Stimulated activated CD4-positive, alpha-beta T cell treated with anti-CD3 and anti-CD28 coated beads, Interleukin-2, amount 100 ng/mL, for 24 hours (primary cell): ENCODE measurements at places on chromosomes 12 and 14.
A peak's percentile ranks its signal among the peaks of the same experiment; 100 is the strongest.

GRCh38 chr14:60266021-60266937 is 17.3 kb downstream of the PPM1A start:
- DNase-seq, result no peak

DNA sequence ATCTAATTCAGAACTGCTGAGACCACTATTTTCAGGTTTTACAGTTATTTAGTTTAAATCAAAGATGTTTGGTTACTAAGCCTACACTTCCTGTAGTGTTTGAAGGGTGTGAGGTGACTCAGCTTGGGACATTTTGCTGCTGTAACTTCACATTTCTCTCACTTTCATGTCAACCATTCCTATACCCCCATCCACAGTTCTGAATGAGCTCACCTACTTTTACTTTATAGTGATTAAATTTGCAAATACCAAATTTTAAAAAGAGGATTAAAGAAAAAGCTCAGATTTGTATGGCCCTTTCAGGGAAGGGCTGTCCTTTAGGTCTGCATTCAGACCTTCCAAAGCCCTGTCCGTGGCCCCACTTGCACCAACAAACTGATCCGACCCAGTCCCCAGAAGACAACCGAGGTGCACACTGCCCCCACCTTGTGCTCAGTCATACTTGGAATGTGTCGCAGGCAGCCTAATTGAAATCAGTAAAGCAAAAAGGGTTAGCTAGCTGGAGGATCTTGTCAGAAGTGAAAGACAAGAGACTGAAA is 174.4 kb downstream of the MON2 start:
- DNase-seq, result peak; percentile 42

DNA sequence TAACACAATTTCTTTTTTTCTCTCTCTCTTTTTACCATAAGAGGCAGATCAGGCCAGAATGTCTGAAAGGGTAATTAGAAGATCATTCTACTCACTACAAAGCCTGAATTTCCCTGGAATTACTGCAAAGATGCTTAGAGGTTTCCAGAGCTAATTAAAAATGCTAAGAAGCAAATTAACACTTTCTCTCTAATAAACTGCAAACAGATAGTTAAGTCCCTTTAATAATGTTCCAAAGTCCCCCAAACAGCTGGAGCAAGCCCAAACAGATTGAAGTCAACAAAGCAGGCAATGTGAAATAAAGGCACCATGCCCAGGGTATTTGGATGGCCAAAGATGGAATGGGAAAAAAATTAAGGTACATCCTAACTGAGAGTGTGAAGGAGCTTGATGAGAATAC is 208.8 kb upstream of the LRFN5 start:
- no peak for DNase-seq

- no peak for DNase-seq
Measured at GRCh38 chr12:115079760-115080159, 395.8 kb upstream of the TBX3 start.

DNA sequence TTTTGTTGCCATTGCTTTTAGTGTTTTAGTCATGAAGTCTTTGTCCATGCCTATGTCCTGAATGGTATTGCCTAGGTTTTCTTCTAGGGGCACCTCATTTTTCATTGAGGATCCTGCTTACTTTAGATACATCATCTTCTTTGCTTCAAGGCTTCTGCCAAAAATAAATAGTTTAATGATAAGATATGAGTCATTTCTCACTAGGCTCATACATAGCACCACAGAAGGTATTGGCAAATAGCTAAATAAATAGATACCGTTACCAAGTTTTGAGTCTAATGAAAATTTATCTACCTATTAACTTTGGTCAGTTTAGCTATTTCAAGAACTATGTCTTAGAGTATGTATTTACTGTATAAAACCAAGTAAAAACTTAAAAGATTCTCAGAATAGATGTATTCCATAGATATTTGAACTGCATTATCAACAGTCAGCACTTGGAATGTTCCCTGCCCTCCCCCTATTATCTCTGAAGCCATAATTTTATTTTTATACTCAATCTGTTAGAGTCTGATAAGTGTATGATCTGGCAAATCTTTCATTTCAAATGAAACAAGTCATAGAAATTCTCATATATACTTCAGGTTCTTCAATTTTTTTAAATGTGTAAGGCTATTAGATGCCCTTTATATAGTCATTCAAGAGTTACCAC is 310.2 kb downstream of the CCDC91 start:
- DNase-seq, result no peak

DNA sequence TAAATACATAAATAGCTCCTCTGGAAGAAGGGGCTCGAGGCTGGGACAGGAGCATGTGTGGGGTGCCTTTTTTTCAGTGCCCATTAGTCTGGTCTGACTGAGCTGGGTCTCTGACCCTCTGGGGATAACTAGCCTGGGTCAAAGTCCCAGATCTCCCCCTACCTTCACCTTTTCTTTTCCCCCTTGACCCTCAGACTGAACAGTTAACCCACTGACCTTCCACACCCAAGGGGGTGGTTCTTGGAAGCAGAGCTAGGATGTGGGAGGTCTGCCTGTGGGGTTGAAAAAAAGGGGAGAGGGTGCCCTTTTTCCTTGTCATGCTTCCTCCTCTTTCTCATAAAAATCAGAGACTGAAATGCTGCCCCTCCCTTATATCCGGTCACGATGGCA is 925 bp upstream of the GLI1 start:
- no peak for DNase-seq

DNA sequence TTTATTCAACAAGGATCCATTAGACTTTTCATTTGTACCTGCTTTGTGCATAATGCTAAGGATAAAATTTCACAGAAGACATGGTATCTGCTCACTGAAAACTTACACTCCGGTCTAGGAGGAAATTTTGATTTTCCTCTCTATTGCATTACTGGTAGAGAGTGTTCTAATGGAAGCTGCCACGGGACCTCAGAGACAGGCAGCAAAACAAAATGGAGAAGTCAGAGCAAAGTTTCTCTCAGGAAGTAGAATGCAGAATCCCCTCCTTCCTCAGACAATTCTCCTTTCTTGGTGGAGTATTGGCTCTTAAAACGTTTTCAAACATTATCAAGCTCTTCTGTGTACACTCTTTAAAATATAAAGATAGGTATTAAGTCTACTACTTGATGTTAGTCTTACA is 12.3 kb downstream of the CLEC2B start:
- no peak for DNase-seq

GRCh38 chr12:54160769-54161480 is 27.9 kb downstream of the SMUG1 start:
- no peak for DNase-seq

- DNase-seq, result peak; percentile 81
Measured at GRCh38 chr14:50000380-50001150, 107.7 kb downstream of the ARF6 start.

DNA sequence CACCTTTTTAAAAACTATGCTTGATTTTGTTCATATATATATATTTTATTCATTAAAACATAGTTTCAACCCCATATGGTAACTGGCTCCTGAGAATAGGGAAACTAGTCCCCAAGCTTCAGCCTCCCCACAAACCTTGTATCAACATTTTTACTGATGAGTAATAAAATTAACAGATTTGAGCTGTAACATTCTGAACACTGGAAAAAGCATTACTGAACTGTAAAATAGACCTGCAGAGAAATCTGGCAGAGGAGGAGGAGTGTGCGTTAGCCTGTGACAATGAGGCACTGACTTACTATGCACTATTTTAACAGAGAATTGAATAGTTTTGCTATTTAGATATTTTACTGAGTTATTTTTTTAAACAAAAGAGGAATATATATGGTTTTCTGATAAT is 43.1 kb downstream of the FRS2 start:
- DNase-seq, result no peak

GRCh38 chr12:110109037-110109836 is 14.9 kb upstream of the IFT81 start:
- DNase-seq, result no peak

DNA sequence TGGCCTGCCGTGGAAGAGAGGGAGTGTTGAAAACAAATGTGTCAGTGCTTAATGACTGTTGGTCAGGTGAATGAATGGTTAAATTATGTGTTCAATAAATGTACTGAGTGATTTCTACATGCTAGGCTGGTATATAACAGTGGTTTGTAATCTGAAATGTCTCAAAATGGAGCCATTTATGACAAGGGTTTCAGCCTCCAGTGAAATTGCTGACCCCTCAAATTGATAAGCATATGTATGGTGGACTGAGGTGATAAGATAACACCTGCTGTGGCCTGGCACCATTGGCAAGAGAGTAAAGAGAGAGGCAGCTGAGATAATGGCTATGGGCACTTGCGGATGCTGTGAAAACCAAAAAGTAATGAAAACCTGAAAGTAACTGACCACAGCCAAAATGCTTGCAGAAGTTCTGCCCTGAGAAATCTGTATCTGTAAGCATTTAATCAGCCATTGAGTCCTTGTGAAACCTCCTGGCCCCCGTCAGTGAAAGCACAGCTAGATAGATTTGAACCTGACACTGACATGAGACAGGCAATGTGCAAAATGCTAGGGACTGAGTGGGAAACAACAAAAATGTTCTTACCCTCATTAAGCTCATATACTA is 1.4 kb upstream of the BCAT1 start:
- DNase-seq, result no peak

DNA sequence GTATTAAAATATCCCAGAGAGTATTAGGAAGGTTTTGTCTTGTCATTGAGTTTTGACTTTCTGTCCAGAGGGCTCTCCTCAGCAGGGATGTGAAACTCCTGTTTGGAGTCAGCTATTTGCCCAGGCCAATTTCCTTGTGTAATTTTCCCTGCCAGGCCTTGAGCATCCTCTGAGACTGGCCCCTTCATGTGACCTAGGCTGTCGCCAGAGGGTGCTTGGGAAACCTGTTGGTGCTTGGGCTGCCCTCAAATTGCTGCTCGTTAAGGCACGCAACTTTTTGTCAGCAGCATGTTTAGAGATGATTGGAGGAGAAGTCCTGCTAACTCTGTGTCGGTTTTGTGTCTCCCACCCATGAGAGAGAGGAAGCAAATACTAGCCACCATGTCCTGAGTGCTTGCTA is 39.1 kb downstream of the IQSEC3 start:
- DNase-seq, result no peak

DNA sequence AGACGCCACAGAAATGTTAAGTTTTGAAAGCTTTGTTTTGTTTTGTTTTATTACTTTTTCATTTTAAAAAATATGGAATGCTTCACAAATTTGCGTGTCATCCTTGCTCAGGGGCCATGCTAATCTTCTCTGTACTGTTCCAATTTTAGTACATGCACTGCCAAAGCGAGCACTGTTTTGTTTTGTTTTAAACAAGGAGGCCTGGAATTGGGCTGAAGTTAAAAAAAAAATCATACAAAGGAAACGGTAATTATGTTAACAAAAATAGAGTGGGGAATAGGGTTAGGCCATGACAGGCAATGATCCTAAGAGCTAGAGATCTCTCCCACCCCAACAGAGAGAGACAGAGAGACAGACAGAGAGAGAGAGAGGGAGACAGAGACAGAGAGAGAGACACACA is 57.0 kb downstream of the ZFP36L1 start:
- no peak for DNase-seq

GRCh38 chr14:83908419-83908818 is 1621.5 kb upstream of the FLRT2 start:
- no peak for DNase-seq

DNA sequence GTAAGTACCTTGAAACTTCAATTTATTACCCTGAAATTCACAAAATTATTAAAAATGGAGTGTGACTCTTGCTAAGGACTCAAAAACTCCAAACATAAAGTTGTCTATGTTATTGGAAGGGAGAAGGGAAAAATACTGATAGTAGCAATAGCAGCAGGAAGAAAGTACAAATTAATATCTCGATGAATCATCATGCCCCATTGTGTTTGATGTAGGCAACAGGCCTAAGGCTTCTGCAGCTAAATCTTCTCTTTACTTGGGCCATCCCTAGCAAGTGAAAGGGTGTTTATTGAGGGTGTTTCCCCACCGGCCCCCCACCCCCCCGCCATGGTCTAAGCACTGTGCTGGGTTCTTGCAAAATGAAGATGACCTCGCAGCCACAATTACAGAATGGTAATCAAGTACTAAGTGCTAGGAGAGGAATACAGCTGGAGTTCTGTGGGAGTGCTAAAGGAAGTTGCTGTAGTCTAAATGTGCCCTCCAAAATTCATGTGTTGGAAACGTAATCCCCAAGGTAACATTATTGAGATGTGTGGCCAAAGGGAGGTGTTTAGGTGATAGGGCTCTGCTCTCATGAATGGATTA is 76.5 kb downstream of the SNAPC1 start:
- no peak for DNase-seq

DNA sequence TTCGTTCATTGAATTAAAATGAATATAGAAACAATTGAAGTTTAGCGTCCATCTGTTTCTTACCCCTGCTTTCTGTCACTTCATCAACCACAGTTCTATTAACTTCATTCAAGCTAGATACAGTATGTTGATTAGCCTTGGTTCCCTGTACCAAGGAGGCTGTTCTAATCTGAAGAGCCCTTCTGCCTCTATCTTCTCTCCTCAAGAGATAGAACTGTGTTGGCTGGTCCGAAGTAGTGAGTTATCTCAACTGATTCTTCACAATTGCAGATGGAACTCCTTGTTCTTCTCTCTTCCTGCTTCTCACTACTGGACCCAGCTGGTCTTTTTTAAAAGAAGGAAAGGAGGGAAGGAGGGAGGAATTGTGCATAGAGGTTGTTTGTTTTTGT is 82.1 kb upstream of the TRAF3 start:
- DNase-seq, result no peak
